ENCODE measurements at places on chromosomes 7 and 10.

GRCh38 chr7:71329030-71329660, 197.2 kb downstream of the GALNT17 start:
- DNase-seq = no peak

DNA sequence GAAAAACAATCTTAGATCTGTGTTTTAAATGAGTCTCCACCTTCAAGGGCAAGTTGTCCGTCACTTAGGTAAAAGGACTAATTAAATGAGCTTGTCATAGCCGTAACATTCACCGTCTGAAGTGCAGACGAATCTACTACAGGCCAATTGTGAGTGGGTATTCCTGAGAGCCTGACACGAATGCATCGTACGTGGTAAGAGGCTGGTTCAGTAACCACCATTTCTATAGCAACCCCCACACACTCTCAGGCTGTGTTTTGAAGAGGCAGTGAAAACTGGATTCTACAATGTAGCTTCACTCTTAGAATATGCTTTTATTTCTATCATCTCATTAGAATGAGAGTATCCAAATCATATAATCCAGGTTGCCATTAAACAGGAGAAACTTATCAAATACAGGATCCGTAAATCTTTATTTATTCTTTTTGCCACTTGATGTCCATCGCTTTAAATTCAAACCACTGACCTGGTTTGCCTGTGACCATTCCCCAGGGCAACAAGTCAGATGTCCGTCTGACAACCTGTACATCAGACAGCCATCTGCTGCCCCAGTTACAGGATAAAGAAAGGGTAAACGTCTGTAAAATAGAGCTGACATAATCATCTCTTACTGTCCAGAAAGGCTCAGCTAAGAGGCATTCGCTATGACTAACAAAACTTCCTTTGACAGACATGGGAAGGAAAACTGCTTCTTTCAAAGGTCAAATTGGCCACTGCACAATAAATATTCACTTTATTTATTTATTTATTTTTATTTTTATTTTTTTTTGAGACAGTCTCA, 70.3 kb upstream of the NMT2 start:
- peak; percentile 54 for DNase-seq

GRCh38 chr7:138961159-138961558, 20.0 kb downstream of the KIAA1549 start:
- no peak for DNase-seq

DNA sequence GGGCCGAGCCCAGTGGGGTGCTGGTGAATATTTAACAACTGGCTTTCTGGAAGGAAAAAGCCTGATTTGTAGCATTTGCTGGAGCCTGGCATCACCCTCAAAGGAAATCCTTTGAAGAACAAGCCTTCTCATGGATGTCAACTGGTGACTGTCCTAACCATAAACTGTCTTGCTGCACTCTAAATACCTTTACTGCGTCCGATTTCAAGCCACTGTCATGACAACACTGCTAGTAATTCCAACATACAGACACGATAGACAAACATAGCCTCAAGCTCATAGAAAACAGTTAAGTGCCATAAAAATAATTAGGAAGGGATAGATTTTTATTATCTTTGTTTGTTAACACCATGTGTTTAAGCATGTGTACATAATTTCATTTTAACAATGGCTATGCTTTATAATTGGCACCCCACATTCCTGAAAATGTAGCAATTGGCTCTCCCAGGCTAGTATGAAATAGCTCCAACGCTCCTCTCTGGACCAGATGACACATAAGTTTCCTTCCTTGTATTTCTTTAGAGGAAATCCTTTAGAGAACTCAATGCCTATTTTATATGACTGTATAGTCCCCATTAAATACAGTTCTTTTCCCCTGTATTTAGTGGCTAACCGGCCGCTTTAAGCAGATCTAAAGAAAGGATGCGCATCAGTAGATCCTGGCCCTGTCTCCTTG, 273.4 kb downstream of the PRPF18 start:
- no peak for DNase-seq

- no peak for DNase-seq
Observed at GRCh38 chr7:27972276-27972675, 208.3 kb downstream of the JAZF1 start.

GRCh38 chr10:32955790-32956189, 2.2 kb downstream of the ITGB1 start:
- no peak for DNase-seq

Measured in NCI-H187 treated with DMSO at 0.1 percent for 48 hours (cell line).